Stimulated activated naive CD4-positive, alpha-beta T cell treated with Interleukin-2 at 50 U/mL for 16 hours (primary cell): ENCODE measurements at places on chromosomes 13 and 19.

DNA sequence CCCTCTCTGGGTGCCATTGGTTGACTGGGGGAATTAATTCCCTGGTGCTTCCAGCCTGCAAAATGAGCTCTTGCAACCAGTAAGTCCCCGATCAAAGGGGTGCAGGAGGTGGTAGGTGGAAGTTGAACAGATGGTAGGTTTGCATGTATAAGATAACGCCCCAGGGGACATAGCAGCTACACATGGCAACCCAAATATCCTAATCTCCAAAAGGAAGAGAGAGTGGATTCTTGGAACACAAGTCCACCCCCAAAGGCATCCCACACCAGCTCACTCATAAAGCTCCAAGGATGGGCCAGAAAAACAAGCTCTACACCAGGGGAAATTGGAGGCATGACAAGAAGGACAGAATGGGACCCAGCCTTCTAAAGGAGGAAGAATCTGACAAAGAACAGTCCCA is 4.8 kb downstream of the CD209 start:
- no peak for DNase-seq

- no peak for DNase-seq
Measured at GRCh38 chr13:114167426-114167825, 11.6 kb upstream of the CFAP97D2 start.

DNA sequence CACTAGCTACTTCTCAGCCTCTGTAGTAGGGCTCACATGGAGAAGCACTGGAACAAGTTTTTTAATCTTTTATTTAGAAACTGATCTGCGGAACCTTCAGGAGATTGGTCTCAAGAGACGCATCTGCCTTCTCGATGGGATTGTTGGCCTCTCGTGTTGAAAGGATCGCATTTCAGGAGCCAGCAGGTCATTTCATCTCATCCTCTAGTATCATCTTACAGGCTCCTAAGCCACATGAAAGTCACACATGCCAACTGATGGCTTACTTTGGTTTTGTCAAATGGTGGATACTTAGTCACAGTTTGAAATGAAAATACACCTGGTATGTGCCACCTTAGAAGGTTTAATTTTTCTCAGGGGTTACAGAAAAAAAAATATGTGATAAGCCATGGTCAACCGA is 1703.6 kb downstream of the EFNB2 start:
- no peak for DNase-seq

GRCh38 chr19:46622118-46622446 is 2.8 kb downstream of the PTGIR start:
- DNase-seq, result no peak

DNA sequence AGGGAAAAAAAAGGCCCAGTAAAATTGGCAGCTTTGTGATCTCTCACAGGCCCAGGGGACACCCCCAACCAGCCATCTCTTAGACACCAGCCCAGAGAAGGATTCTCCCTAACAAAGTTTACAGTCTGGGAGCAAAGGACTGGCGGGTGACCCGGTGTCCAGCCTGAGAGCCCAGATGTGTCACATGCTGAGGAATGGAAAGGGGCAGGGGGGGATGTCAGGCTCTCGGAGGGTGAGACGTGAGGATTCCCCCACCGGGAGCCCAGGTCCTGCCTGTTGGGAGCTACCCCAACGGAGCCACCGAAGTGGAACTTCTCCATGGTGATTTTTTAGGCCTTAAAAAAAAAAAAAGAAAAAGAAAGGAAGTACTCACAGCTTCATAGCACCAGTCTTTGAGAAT is 4.8 kb upstream of the CTXN1 start:
- DNase-seq, result no peak
